CD4-positive, alpha-beta memory T cell (primary cell): ENCODE measurements at places on chromosomes 4 and X. TPM values are rescaled to one million over a fixed set of nuclear protein-coding genes. Genes with fewer than 3 reads are reported as not detected.

The PABPC1L2A gene
- total RNA-seq: not detected

The PCSK1N gene
- total RNA-seq: 6.4 TPM

DNA sequence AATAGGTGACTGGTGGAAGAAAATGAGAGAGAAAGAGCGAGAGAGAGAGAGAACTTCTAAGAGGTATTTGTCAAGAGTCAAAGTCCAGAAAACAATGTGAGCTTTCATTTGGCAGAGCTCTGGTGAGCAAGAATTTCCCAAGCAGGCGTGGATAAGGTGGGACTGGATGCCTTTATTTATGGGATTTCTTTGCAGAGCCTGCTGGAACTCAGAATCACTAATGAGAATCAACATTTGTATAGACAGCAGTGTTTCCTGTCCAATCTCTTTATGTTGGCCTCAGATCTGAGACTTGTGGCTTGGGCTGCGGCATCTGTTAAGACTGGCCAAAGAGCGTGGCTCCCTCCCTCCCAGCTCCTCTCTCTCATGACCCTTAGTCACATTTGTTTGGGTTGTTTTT is 67.9 kb upstream of the TBL1X start:
- DNase-seq: no peak

The STBD1 gene
- total RNA-seq: 3.8 TPM

The HMX1 gene
- total RNA-seq: not detected

- peak; percentile 86 for DNase-seq
These were observed 185.4 kb downstream of the OR13H1 start for GRCh38 chrX:131729295-131729694.

- no peak for DNase-seq
These were observed 30.0 kb downstream of the PAPSS1 start for GRCh38 chr4:107689912-107690587.

The KIT gene
- 2.9 TPM for total RNA-seq

The MUC7 gene
- not detected for total RNA-seq

DNA sequence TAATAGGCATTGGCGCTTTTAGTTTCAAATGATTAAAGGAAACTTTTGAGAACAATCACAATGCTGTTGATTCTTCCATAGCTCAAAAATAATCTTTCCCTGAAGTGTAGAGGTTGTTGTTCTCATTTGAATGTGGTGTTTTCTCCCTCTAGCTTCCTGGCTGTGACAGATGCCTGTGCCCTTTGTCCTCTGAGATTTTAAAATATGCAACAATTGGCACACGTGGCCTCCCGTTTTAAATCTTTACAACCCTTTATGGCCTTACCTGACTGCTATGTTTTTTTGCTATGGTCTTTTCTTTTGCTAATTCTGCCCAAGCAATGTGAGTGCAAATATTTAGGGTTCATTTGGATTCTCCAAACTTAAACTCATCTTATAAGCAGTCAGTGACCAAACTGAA is 22.9 kb upstream of the CASK start:
- DNase-seq: no peak

DNA sequence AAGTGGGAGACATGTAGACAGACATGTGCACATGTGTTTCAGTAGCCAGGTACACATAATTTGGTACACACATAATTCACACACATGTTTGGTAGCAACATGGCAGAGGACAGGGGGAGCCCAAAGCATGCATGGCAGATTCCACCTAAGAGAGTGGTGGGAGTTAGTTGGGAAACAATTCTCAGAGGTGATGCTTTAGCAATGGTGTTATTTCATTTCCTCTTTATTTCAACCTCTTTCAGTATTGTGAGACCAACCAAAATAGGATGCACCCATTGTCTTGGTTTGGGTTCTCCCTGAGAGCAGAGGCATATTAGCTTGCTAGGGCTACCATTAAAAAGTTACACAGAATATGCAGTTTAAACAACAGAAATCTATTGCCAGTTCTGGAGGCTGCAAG is 92.2 kb upstream of the ANXA3 start:
- no peak for DNase-seq

GRCh38 chr4:23775694-23776093 is 114.2 kb downstream of the PPARGC1A start:
- no peak for DNase-seq

The METTL14 gene
- 70.5 TPM for total RNA-seq

- DNase-seq: no peak
These were observed 37.4 kb downstream of the CYTL1 start for GRCh38 chr4:4981827-4982226.

- DNase-seq: no peak
These were observed 193.6 kb downstream of the FBXW7 start for GRCh38 chr4:152342293-152342692.
